ENCODE measurements at places on chromosomes 11 and 22.

GRCh38 chr11:43686207-43686606 lies 5.7 kb downstream of the HSD17B12 start:
- H3K27ac ChIP-seq, result peak overlapping the region; percentile 20
- peaks cover 5% of the 10 kb centered on the region for H3K4me1 ChIP-seq
- no peak overlapping the region for H3K4me3 ChIP-seq

- H3K36me3 ChIP-seq, result no peaks in the 10 kb centered on the region
- no peak for DNase-seq
- H3K27ac ChIP-seq, result no peak overlapping the region
Measured at GRCh38 chr11:111413849-111414248, 34.8 kb upstream of the POU2AF1 start.

DNA sequence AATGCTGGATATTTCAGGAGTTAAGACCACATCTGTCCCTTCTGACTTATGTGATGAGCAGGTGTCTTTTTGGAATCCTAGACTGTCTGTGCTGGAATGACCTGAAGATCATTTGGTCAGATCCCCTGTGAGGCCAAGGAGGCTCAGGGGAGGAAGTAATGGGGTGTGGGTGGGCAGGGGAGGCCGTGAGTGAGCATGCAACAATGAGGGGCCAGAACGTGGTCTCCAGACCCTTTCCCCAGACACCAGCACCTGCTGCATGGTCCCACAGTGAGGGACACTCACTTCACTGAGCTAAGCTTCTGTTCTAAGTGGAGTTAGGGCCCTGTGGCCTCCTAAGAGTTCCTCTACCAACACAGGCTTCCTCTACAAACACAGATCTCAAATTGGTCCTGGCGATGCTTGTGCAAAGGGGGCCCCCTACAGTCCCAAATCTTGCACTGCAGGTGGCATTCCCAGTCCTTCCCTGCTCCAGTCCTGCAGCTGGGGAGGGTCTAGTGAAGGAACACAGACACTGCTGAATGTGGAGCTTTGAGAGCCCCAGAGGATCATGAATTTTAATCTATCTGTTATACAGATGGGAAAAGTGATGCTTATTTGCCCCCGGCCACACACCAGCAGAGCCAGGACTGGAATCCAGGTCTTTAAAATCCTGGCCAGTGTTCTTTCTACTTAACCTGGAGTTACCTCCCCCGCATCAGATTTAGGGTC lies 7.4 kb downstream of the USP2 start:
- H3K4me3 ChIP-seq, result no peak overlapping the region
- no peaks in the 10 kb centered on the region for H3K27me3 ChIP-seq
- DNase-seq, result peak; percentile 68
- H3K36me3 ChIP-seq, result no peaks in the 10 kb centered on the region

GRCh38 chr22:42160251-42160650 lies 29.6 kb upstream of the CYP2D6 start:
- no peak overlapping the region for H3K27ac ChIP-seq
- DNase-seq, result no peak
- H3K4me1 ChIP-seq, result no peaks in the 10 kb centered on the region
- H3K4me3 ChIP-seq, result no peak overlapping the region
- no peaks in the 10 kb centered on the region for H3K27me3 ChIP-seq

GRCh38 chr22:29457730-29458129 lies 19.3 kb downstream of the RFPL1 start:
- H3K36me3 ChIP-seq, result no peaks in the 10 kb centered on the region
- no peaks in the 10 kb centered on the region for H3K27me3 ChIP-seq
- no peak for DNase-seq

GRCh38 chr22:43745411-43745770 lies 66.7 kb downstream of the EFCAB6 start:
- no peaks in the 10 kb centered on the region for H3K36me3 ChIP-seq
- H3K27me3 ChIP-seq, result no peaks in the 10 kb centered on the region
- no peak overlapping the region for H3K27ac ChIP-seq
- no peaks in the 10 kb centered on the region for H3K4me1 ChIP-seq
- H3K4me3 ChIP-seq, result no peak overlapping the region

DNA sequence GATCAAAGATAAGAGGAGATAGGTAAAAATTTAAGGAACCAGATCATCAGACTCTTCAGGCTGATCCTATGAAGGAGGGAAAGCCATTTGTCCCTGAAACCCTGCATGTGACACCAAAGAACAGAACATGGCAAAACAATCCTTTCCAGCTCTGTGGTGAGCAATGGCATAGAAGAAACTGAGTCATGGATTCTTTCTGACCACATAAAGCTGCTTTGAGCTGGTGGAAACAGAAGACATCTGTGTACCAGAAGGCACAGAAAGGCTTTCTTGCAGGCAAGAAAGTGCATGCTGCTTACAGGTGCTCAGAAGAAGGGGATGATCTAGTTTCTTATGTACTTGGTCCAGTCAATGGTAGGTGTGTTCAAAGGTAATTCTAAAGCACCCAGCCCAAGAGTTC lies 45.0 kb upstream of the APOA1 start:
- H3K27ac ChIP-seq, result no peak overlapping the region
- no peaks in the 10 kb centered on the region for H3K4me1 ChIP-seq

DNA sequence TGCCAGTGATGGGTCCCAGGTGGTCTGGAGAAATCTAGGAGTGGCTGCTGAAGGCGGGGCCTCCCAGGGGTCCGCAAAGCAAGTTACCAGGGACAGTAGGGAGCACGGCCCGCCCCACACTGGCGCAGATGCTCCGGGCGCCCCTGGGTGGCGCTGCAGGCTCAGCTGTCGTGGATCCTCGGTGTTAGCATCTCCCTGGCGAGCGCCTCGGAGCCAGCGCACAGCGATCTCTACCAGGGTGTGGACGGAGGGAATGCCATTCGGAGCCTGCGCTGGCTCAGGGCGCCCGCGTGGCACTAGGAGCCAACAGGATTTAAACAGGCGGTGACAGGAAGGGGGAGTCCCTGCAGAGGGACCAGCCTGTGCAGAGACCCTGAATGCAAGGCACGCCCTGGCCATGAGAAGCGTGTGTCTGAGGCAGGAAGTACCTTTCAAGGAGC lies 20.2 kb downstream of the FADS3 start:
- H3K4me3 ChIP-seq, result no peak overlapping the region
- DNase-seq, result peak; percentile 93
- H3K27ac ChIP-seq, result no peak overlapping the region
- H3K36me3 ChIP-seq, result peaks cover 15% of the 10 kb centered on the region
- peaks cover 11% of the 10 kb centered on the region for H3K4me1 ChIP-seq

DNA sequence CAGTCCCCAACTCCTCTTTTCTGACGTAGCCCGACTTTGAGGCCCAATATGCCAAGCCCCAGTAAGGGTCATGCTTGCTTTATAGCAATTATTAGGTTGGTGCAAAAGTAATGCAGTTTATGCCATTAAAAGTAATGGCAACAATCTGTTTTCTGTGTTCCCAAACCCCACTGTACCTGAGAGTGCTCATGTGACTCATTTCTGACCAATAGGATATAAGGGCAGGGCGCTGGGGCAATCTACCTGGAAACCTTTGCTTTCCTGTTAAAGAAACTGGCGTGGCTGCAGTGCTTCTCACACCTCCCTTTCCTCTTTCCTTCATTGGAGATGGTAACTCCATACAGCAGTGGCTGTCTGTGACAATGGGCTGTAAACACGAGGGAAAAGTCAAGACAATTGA lies 78.9 kb upstream of the MPPED2 start:
- DNase-seq, result no peak
- no peaks in the 10 kb centered on the region for H3K36me3 ChIP-seq
- no peak overlapping the region for H3K27ac ChIP-seq
- H3K27me3 ChIP-seq, result no peaks in the 10 kb centered on the region
- no peaks in the 10 kb centered on the region for H3K4me1 ChIP-seq

DNA sequence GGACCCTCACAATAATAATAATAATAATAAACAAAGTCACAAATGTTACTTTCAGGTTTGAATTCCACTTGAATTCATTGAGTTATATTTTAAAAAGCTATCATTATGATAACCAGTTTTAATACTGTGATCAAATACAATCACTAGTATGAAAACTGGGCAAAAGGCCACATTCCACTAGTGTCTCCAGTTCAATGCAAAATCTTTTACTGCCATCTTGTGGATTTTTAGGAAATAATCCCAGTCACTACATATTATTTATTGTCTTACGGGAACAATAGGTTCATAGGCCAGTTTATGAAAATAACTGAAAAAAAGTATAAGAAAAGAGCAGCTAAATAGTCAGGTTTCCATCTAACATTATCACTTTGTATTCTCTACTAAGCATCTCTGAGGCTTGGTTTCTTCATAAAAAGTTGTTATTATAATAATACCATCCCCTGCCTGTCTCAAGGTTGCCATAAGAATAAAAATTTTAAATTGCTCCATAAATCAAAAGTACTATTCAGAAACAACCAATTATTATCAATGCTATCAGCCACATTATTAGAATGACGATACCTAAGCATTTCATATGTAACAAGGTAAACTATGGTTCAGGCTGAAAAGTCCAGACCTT lies 533.9 kb upstream of the CCDC90B start:
- no peaks in the 10 kb centered on the region for H3K4me1 ChIP-seq
- H3K27me3 ChIP-seq, result no peaks in the 10 kb centered on the region
- H3K36me3 ChIP-seq, result no peaks in the 10 kb centered on the region
- no peak for DNase-seq
- H3K27ac ChIP-seq, result no peak overlapping the region
- H3K4me3 ChIP-seq, result no peak overlapping the region

DNA sequence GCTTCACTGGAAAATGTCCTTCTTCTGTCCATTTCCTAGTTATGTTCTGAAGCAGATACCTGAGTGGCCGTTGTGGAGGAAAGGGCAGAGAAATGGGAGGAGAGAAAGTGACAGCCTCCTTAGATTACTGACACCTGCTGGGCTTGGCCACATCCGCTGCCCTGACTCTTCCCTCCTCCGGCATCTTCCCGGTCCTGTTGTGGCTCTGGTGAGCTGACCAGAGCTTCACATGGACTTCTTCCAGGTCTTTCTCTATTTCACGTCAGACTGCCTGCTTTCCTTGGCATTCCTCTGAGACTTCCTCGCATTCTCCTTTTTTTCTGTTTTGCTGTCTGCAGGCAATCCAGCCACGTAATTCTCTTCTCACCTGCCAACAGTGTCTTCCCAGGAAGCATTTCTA lies 138.7 kb upstream of the E2F8 start:
- no peaks in the 10 kb centered on the region for H3K27me3 ChIP-seq
- H3K36me3 ChIP-seq, result no peaks in the 10 kb centered on the region
- H3K27ac ChIP-seq, result no peak overlapping the region
- H3K4me3 ChIP-seq, result no peak overlapping the region

DNA sequence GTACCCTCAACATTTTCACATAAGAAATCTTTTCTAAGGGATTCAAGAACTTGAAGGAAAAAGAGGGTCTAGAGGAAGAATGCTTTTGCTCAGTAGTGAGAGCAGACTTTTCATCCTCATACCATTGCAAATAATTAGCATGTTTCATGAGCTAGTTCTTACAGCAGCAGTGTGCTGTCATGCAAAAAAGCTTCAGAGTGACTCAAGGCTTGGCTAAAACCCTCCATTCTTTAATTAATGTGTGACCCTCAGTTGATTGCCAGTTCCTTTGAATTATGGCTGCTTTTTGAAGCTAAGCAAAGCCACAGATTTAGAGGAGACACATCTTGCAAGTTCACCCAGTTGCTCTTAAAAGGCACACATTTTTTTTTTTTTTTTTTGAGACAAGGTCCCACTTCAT lies 36.6 kb upstream of the PCF11 start:
- H3K36me3 ChIP-seq, result no peaks in the 10 kb centered on the region
- no peak overlapping the region for H3K4me3 ChIP-seq
- no peaks in the 10 kb centered on the region for H3K27me3 ChIP-seq
- DNase-seq, result no peak
- H3K27ac ChIP-seq, result no peak overlapping the region

- H3K27me3 ChIP-seq, result no peaks in the 10 kb centered on the region
- no peak overlapping the region for H3K4me3 ChIP-seq
- H3K27ac ChIP-seq, result no peak overlapping the region
Measured at GRCh38 chr11:84468235-84468634, 1158.9 kb downstream of the DLG2 start.

DNA sequence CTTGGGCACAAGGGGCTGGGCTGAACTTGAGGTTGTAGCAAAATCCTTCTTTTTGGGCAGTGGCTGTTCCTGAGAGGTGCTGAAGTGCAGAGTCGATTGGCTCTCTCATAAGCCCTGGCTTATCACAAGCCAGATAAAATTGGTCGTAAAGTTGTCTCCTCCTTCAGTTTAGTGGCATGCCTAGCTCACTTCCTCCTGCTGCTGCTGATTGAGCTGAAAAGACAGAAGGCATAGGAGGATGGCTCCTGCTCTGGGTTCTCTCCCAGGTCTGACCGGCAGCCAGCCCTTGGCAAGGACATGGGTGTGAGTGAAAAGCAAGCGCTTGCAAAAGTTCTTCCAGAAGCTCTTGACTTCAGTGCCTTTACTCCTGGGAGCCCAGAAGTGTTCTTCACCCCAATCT lies 83.9 kb downstream of the LDLRAD3 start:
- no peak overlapping the region for H3K4me3 ChIP-seq
- no peaks in the 10 kb centered on the region for H3K27me3 ChIP-seq
- no peak for DNase-seq
- peaks cover 27% of the 10 kb centered on the region for H3K4me1 ChIP-seq

DNA sequence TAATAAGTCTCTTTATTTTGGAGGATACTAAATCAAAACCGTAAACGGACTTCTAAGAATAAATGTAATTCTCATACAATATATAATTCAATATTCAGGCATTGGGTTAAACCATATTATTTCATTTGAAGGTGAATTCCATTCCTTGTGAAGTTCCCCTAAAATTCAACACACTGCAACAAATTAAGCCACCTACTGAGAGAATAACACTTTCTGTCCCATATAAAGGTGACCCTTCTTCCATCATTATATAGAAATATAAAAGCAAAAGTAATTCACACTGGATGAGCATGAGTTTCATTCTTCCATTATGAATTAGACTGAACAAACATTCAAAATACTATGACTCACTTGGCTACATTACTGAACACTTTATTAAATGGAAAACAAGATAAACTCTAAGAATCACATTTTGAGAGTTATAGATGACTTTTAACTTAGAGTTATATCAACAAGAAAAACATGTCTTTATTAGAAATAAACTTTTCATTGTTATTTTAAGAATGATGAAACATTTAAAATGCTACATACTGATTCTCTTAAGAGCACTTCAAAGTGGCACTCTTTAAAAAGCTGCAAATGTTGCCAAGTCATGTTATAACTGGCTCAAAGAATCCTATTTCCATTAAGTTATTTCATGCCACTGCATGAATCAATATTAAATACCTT lies 2.8 kb downstream of the SESN3 start:
- no peaks in the 10 kb centered on the region for H3K36me3 ChIP-seq
- no peaks in the 10 kb centered on the region for H3K27me3 ChIP-seq
- H3K4me3 ChIP-seq, result no peak overlapping the region
- H3K27ac ChIP-seq, result no peak overlapping the region
- H3K4me1 ChIP-seq, result peaks cover 2% of the 10 kb centered on the region

DNA sequence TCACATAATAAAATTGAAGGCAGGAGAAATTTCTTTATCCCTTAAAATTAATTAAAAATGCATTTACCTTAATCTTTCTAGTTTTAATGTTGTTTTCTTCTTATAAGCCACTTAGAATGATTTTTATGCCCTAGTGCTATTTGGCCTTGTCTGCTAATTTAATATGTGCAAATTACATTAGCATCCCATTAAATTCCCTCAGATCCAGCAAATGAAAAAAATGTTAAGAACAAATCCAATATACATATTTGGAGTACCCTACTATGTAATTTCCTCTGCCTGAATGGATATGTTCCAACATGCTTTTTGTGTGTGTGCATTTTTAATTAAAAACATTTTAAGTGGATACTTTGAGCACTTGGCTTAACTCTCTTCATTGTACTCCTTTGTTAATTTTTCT lies 56.9 kb downstream of the TNRC6B start:
- no peak for DNase-seq
- no peak overlapping the region for H3K27ac ChIP-seq
- no peaks in the 10 kb centered on the region for H3K27me3 ChIP-seq
- H3K4me1 ChIP-seq, result peaks cover 3% of the 10 kb centered on the region

- H3K4me3 ChIP-seq, result no peak overlapping the region
- no peak overlapping the region for H3K27ac ChIP-seq
- H3K27me3 ChIP-seq, result peaks cover 25% of the 10 kb centered on the region
- no peaks in the 10 kb centered on the region for H3K36me3 ChIP-seq
- DNase-seq, result no peak
Measured at GRCh38 chr22:20298110-20298802, 21.6 kb downstream of the DGCR6L start.

Measured in trophoblast cell (in vitro differentiated cells and primary cell).